Nephron progenitor cell (in vitro differentiated cells): ENCODE measurements at places on chromosomes 3 and 15.

- no peak for DNase-seq
These were observed 150.3 kb upstream of the ARHGEF26 start for GRCh38 chr3:153970741-153971347.

DNA sequence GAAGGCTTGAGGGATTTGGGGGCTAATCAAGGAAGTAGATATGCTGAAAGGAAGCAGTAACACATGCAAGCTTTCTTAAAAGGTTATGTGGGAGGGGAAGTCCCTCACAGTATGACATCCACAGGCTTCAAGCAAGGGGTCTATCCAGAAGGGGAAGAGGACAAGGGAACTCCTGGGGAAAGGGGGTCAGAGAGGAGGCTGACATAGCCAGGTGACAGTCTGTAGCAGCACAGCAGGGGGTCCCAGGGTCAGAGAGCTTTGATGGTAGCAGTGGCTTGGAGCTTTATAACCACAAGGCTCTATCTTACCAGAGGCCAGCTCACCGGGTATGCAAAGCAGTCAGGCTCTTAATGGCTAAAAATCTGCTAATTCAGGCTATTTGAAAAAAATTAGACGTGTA lies 150.6 kb upstream of the NSMCE3 start:
- DNase-seq: no peak

DNA sequence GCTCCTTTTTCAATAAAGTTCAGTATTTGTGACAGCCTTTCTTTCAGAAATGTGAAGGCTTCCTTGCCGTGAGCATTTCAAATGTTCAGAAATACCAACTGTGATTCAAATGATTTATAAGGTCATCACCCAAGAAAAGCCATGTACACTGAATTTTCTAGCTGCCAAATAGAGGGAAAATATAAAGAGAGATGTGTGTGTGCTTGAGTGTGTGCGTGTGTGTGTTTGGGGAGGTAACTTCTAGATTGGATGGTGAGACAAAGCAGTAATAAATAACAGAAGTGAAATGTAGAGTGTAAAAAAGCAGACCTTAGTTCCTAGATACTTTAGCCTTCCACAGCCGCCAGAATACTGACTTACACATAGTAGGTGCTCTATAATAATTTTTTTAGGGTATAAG lies 577.4 kb downstream of the TBL1XR1 start:
- DNase-seq: no peak

DNA sequence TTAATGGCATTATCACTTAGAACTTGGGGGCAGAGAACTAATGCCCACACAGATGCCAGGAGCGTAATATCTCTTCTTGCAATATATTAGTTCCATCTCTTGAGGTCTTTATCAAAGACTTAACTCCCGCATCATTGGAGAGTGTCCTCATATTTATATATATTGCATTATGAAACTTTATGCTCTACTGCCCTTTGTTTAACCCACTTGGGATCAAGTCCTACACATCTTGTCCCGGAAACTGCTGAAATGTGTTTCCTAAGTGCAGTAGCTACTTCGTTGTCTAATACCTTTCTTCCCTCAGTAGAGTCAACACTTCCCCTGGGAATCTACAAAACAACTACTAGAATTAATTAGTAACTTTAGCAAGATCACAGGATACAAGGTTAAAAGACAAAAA lies 1029.2 kb downstream of the OTOL1 start:
- DNase-seq: no peak
